ENCODE measurements at places on chromosomes 4 and X.

DNA sequence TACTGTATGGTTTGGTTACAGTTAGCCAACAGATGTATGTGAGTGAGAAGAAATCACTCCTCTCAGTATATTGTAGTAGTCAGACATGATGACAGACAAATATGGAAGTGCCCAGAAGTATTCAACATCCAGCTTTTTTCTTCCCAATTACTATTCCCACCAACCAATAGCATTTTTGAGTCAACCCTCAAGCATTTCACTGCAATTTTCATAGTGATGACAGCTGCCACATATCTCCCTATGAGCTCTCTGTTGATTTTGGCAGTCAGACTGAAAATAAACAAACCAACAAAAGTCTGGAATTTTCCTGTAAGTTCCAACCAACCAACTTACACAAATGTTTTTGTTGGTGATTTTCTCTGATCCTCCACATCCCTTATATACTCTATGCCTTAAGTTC lies 8.2 kb upstream of the TRAM1L1 start:
- no peak for DNase-seq

DNA sequence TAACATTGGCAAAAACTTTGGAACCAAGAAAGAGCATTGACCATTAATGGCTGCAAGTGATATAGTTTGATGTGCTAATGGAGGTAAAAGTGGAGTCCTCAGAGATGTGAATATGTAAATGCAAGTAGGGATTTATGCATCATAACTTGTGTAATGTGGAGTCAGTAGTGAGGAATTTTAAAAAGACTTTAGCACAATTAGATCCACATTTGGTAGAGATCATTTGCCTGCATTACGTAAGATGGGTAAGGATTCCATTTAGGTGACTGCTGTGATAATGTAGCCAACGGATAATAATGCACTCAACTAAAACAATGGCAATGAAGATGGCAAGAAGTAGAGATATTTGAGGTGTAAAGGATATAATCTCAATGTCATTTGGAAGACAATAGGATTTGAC lies 1128.4 kb downstream of the ADGRL3 start:
- no peak for DNase-seq

GRCh38 chr4:139453041-139453370 lies 915 bp upstream of the RAB33B start:
- no peak for DNase-seq

- no peak for DNase-seq
These were observed 43.7 kb upstream of the XK start for GRCh38 chrX:37641859-37642258.

DNA sequence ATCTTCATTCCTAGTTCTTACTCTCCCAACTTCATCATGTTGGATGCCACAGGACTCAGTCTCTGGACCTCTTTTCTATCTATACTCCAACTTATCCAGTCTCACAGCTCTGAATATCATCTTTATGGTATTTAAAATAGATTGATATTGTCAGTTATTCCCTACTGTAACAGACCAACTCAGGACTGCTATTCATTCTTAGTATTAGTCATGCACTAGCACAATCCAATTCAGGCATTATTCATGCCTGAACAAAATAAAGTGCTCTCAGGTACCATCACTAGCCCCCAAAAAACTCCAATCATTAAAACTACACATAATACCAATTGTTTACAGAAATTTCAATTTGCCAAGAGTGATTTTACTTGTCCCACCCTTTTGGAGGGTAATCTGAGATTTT lies 37.7 kb downstream of the FRYL start:
- DNase-seq: no peak

- no peak for DNase-seq
These were observed 12.2 kb upstream of the TMPRSS11F start for GRCh38 chr4:68141852-68142251.

Measured in activated naive CD4-positive, alpha-beta T cell treated with Interleukin-2 at 50 U/mL for 16 hours (primary cell).